GOT3 (cell line): ENCODE measurements at places on chromosomes 4 and X.

- DNase-seq, result no peak
Observed at GRCh38 chrX:76922100-76922499, 494.6 kb downstream of the MAGEE1 start.

- DNase-seq, result no peak
Observed at GRCh38 chr4:85147481-85148076, 181.1 kb upstream of the WDFY3 start.

DNA sequence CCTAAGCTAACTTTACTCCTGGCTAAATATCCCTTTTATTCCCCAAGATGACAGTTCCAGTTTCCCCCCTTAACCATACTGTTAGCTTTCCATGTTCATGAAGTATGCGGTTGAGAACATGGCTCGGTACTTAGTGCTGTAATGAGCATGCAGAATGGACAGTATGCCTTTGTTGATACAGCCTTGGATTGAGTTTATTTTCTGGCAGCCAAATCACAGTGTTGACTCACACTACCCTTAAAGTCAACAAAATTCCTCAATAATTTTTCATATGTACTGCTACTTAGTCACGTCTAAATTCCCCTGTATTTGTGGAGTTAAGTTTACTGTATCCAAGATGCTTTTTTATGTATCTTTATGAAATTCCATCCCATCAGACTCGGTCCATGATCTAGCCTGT is 1.4 kb upstream of the VEGFC start:
- no peak for DNase-seq

DNA sequence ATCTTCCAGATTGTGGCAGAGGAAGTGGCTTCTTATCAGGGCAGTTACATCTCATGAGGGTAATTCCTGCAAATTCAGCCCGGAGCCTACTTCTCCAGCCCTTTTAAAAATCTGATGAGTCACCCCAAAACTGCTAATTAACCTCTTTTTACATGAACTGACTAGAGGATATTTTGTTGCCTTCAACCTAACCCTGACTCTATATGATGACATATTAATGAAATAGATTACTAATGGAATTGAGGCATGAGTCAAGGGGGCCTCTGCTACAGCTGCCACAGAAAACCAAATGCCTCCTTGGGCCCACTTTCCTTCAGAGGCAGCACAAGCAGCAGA is 72.5 kb downstream of the QRFPR start:
- DNase-seq, result no peak

GRCh38 chrX:830532-830931 is 199.9 kb downstream of the SHOX start:
- no peak for DNase-seq
